ENCODE measurements at places on chromosomes 11 and 22.

GRCh38 chr22:46491946-46492345 is 45.5 kb downstream of the CELSR1 start:
- DNase-seq = no peak

- no peak for DNase-seq
Observed at GRCh38 chr11:133930053-133930766, 26.6 kb downstream of the IGSF9B start.

DNA sequence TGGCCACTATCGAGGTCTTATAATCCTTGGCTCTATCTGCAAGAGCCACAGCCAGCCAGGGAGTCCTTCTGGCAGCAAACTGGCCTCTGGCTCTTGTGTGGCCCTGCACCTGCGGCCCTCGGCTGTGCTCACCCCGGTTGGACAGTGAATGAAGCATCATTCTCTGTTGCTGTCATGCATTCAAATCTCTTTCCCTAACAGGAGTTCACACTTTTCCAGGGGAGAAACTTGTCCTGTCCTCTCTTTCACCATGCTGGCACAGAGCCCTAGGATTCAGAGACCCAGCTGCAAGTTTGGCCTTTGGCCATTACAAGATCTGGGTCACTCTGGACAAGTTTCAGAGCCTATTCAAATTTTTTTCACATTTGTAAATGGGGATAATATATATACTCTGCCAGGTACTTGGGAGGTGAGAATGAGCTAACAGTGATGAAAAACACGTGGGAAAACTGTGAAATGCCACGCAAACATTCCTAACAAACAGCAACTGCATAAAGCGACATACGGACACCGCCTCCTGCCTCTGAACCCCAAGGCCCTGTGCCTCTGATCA is 34.2 kb downstream of the TMEM184B start:
- DNase-seq = no peak

DNA sequence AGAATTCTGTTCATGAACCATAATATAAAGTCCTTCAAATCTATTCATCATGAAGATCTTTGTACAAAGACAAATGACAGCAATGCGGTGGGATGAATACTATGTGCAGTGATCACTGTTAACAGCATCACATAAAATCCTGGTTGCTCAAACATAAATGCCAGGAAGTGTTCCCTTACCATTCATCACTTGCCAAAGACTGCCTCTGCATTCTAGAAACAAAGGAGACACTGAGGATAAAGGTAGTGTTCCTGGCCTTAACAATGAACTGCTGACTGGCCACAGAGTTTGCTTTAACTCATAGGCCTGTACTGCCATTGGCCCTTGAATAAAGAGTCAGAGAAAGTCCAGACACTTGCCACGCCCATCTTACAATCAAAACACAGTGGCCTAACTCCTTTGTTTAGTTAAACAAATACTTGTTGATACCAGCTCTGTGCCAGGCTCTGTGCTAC is 29.5 kb downstream of the C2CD3 start:
- DNase-seq = no peak

- no peak for DNase-seq
Observed at GRCh38 chr22:46251266-46251665, 1.2 kb upstream of the CDPF1 start.

GRCh38 chr11:96664110-96664509 is 274.3 kb downstream of the JRKL start:
- DNase-seq = no peak

- no peak for DNase-seq
Observed at GRCh38 chr11:101996111-101996510, 51.1 kb upstream of the CFAP300 start.

GRCh38 chr11:33913991-33914390 is 22.1 kb upstream of the LMO2 start:
- no peak for DNase-seq

- DNase-seq = no peak
Observed at GRCh38 chr11:120066738-120067437, 71.0 kb downstream of the TRIM29 start.

DNA sequence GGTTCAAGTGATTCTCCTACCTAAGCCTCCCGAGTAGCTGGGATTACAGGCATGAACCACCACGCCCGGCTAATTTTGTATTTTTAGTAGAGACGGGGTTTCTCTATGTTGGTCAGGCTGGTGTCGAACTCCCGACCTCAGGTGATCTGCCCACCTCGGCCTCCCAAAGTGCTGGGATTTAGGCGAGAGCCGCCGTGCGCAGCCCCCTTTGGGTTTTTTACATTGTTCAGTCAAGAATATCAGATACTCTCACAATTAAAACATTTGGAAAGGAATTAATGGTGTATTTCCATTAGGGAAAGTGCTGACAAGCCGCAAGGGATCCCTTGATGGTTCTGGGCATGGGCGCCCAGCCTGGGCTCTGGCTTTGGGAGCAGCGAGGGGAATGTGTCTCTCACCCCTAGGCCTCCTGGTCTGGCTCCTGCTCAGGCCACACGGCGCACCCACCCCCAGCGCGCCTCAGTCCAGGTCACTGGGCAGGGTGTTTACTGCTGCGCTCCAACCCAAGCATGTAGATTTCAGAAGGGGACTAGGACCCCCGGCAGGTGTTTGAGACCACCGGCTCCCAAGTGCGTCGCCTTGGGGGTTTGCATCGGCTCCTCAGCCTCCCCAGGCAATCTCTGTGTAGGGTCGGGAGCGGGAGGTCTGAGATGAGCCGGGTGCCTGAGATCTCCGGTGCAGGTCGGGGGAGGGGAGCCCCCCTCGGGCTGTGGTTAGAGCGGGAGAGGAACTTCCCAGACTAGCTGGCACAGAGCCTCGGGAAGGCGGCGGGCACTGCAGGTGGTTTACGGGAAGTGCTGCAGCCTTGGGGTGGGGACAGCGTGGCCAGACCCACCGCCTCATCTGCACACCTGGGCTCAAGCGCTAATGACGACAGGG is 809 bp upstream of the IRF7 start:
- DNase-seq = no peak

- DNase-seq = no peak
Observed at GRCh38 chr11:44634401-44635281, 69.2 kb downstream of the CD82 start.

DNA sequence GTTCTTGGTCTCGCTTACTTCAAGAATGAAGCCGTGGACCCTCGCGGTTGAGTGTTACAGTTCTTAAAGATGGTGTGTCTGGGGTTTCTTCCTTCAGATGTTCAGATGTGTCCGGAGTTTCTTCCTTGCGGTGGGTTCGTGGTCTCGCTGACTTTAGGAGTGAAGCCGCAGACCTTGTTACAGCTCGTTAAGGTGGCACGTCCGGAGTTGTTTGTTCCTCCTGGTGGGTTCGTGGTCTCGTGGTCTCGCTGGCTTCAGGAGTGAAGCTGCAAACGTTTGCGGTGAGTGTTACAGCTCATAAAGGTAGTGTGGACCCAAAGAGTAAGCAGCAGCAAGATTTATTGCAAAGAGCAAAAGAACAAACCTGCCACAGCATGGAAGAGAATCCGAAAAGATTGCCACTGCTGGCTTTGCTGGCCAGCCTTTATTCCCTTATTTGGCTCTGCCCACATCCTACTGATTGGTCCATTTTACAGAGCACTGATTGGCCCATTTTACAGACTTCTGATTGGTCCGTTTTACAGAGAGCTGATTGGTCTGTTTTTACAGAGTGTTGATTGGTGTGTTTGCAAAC is 27.1 kb upstream of the NXPE2 start:
- DNase-seq = no peak

DNA sequence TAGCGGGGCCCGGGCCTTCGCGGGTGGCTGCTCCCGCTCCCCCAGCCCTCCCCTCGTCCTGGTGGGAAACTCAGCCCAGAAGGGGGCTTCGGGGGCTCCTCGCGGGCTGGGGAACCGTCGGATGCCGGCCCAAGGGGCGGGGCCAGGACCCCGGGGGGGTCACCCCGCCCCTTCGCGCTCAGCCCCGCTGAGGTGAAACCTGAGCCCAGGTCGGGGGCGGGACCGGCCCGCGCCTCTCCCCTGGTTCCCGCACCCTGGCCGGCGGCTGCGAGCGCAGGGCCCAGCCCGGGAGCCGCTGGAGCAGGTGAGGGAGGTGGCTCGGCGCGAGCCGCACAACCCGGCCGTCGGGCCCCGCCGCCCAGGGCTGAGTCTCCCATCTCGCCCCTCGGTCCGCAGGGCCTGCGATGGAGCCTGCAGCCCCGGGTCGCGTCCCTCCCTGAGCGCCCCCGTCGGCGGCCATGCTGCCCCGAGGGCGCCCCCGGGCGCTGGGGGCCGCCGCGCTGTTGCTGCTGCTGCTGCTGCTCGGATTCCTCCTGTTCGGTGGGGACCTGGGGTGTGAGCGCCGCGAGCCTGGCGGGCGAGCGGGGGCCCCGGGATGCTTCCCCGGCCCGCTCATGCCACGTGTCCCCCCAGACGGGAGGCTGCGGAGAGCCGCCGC is at the start of gene LARGE2:
LARGE2 (plus strand) TSS at position 232 of the 658 bp plus-strand sequence; CDS start at position 459, 227 bp downstream.
- DNase-seq = no peak

GRCh38 chr11:115819014-115819413 is 314.8 kb upstream of the CADM1 start:
- DNase-seq = no peak

DNA sequence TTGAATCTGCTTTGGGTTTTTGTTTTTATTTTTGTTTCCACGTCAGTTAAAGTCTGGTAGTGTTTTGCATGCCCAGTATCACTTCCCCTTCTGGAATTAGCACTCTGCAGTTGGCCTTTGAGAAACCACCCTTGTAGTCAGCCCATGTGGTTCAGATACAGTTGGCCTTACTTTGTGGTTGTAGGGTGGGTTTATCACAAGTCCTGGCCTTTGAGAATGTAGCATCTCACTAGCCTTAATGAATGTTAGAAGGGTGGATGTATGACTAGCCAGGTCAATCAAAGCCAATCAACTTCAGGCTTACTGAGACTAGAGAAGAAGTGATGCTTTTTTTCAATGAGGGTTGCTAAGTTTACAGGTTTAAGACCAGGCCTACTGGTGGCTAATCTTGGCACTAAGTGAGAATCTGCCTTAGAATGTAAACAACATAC is 19.8 kb downstream of the ARL14EP start:
- no peak for DNase-seq

DNA sequence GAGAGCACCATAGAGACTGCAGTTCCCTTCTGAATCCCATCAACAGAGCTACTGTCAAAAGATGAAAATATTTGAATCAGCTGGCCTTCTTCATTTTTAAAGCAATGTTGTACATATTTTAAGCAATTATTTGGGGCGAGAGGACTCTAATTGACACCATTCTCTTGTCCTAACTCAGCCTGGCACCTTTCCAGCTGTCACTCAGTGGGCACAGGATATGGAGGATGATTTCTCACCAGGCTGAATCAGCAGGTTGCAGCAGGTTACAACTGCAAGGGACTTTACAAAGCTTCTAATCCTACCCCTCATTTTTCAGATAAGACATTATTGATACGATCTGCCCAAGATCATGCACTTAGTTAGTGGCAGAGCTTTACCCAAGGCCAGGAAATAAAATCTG is 11.9 kb upstream of the WT1 start:
- no peak for DNase-seq
